ENCODE measurements at places on chromosomes 12 and 14. TPM values are rescaled to one million over a fixed set of nuclear protein-coding genes. Genes with fewer than 3 reads are reported as not detected.

Gene NRL
- 1.5 TPM for total RNA-seq

Gene CFAP54
- 3.2 TPM for total RNA-seq

Gene LRP1-AS
- not detected for total RNA-seq

Gene FIGNL2
- total RNA-seq: 0.29 TPM

Gene AMN
- total RNA-seq: under 0.01 TPM

Gene NDRG2
- under 0.01 TPM for total RNA-seq

Gene ADGRD1
- total RNA-seq: 0.72 TPM

Gene MTRFR
- total RNA-seq: 10.9 TPM

Gene PTPRB
- total RNA-seq: 0.29 TPM

Gene ZBTB42
- total RNA-seq: 2.9 TPM

DNA sequence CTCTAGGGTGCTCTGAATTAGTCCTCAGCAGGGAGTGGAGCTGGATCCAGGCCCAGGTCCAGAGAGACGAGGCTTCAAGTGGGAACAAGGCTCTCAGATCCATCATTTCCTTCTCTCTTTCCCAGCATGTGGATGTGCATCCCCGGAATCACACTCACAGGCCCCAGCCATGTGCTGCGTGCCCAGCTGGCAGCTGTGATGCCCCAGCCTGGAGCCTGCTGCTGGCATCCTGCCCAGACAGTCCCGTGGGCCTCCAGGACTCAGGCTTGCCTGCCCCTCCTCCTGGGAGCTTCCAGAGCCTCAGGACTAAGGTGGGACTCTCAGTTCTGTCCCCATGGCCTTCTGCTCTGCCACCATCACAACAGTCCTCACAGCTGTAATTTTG lies 6.2 kb upstream of the KRT84 start:
- DNase-seq: peak; percentile 68

DNA sequence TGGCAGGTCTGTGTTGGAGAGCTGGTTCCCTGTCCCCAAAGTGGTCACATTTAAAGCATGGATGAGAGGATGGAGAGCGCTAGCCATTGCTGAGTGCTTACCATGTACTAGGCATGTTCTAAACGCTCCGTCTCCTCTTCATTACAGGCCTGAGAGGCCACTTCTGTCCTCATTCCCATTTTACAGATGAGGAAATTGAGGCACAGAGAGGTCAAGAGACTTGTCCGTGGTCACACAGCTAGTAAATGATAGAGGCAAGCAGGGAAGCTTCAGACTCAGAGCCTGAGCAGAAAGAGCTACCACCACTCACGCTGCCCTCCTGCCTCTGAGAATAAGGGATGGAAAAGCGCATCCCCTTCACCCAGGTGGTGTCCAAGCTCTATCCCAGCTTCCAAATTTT lies 64.3 kb downstream of the SLC25A47 start:
- no peak for DNase-seq

GRCh38 chr12:15496738-15497137 lies 174.4 kb downstream of the PTPRO start:
- DNase-seq: no peak

- no peak for DNase-seq
These were observed 83.3 kb downstream of the SCARB1 start for GRCh38 chr12:124780336-124780735.

DNA sequence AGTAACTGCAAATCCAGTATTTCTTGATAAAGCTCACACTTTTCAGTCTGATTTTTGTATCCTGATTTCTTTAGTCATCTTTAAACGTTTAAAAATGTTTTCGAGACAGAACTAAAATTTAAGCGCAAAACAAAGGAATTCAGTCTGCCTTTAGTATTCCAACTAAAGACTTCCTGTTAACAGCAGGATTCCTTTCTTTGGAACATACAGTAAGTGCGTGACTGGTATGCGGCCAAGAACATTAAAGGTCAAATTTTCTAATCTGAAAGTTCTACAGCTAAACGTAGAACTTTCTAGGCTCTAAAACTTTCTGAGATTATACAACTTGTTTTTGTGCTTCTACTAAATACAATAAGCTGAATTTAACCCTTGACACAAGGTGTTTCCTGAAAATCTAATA lies 9.9 kb downstream of the SAV1 start:
- DNase-seq: no peak

DNA sequence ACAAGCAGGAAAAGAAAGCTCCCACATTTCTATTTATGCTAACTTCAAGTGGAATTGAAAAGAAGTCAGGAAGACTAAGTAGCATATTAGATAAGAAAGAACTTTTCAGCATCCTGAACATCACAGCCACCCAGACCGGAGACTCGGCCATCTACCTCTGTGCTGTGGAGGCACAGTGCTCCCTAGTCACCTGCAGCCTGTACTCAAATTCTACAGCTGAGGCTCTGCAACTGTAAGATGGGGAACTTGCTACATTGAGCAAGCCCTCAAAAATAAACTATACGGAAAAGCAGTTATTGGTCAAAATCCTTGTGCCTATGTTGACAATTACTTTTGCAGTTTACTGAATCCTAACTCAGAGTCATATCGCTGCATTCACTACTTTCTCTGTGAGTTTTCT lies 361.9 kb downstream of the DAD1 start:
- no peak for DNase-seq

DNA sequence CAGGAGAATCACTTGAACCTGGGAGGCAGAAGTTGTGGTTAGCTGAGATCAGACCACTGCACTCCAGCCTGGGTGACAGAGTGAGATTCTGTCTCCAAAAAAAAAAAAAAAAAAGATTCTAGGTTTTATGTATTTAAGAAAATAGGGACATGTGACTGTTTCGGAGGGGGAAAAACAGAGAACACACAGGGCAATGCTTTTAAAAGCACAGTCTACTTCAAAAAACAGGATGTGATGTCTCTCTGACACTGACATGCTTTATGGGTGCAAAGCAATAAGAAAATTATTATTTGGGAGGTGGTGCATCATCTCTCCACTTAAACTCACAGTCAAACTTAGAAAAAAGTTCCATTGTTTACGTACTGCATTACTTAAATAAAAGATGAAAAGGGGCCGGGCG lies 28.7 kb downstream of the CLIP1 start:
- DNase-seq: no peak

DNA sequence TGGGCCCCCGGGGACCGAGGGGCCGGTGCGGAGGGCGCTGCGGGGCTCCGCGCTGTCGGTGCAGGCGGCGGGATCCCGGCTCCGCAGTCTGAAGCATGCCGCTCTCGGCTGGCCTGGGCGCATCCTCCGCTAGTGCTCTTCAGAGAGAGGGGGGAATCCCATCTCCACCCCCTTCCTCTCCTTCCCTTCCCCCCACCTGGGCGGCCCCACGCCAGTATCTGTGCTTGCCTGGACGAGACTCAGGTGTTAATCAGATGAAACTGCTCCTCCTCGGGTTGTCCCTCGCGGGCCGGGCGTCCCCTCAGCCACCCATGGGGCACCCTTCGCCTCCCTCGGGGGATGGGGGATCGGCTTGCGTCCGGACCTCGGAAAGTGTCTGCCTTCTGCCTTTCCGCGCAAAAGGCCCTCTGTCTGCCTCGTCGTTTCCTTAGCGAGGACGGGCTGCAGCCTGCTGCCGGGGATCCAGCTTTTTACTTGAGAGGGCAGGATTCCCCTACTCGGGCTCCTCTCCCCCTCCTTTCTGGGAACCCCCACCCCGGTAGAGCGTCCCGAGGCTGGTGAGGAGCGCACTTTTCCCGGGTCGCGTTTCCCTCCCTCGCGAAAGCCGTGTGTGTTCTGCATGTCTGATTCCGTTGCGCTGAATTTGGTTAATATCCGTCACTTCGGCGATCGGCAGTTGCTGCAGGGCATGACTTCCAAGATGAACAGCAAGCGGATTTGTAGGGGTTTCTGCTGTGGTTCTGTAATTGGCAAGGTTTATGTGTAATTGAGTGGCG lies 1.1 kb downstream of the GPHN start:
- peak; percentile 53 for DNase-seq

GRCh38 chr14:52790756-52791222 lies 618 bp downstream of the GNPNAT1 start:
- DNase-seq: peak; percentile 38

- no peak for DNase-seq
These were observed 555.2 kb downstream of the DIO2 start for GRCh38 chr14:79656056-79656455.

- no peak for DNase-seq
These were observed 95.4 kb upstream of the SLCO1C1 start for GRCh38 chr12:20599757-20600156.

GRCh38 chr12:54220092-54220557 lies 31.3 kb upstream of the SMUG1 start:
- DNase-seq: peak; percentile 82

DNA sequence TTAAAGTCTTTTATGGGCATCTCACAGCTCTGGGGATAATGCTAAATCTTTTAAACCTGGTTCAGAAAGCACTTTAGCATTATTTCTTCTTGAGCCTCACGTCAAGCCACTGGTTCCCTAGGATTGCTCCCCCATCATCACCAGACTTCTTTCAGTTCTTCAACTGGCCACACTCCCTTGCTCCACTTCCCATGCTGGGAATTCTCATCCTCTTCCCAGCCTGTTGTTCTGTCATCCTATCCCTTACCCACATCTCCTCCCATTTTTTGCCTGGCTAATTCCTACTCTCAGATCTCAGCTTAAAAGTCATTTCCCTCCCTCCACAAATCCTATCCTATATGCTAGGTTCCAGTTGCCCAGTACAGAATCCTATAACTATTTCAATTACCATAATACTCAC lies 14.4 kb downstream of the FERMT2 start:
- DNase-seq: no peak

- DNase-seq: peak; percentile 86
These were observed 17.1 kb downstream of the DEGS2 start for GRCh38 chr14:100142073-100143040.

DNA sequence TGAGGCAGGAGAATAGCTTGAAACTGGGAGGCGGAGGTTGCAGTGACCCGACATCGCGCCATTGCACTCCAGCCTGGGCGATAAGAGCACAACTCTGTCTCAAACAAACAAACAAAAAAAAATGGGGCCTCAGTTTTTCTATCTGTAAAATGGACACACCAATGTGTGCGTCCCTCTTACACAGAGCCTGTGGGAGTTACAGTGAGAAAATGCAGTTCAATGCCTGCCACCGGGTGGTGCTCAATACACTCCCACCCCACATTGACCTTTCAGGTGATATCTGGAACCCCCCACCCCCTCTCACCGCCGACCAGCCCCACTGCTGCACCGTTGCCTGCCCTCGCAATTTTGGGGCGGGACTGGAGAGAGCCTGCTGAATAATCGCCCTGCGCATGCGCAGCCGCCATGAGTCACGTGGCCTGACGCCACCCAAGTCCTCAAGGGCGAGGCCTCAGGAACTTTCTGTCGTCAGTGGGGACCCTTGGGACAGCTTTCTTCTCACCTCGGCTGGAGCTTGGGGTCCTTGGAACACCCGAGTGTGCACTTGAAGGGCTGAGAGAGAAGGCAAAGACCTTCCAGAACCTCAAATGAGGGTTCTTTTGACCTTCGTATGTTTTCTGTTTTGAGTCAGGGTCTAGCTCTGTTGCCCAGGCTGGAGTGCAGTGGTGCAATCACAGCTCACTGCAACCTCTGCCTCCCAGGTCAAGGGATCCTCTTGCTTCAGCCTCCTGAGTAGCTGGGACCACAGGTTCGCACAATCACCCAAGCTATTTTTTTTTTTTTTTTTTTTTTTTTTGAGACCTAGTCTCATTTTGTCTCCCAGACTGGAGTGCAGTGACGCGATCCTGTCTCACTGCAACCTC lies 14.6 kb upstream of the CABP1 start:
- DNase-seq: no peak

GRCh38 chr14:52307905-52308304 lies 6.2 kb upstream of the PTGER2 start:
- DNase-seq: no peak

DNA sequence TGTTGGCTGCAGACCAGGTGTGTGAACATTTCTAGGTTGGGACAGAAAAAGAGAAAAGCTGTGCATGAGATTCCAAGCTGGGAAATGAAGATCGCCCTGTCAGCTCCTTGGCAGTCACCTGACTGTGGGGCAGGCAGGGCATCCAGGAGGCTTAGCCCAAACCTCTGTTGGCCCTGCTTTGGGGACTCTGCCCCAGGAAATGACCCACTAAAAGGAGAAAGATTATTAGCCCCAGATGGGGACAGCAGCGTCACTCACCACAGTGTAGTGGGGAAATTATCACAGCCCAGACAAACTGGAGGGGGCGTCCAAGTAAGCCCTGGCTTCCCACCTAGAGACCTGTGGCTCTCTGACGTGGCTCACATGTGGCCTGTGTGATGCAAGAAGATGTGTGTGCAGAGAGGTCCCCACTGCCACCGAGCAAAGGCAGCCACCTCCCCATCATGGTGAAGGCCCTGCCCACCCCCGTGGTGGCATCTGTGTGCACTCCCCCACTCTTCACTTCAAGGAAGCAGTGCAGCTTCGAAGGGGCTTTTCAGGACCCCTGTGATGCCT lies 39.1 kb downstream of the DIO3 start:
- DNase-seq: peak; percentile 51

DNA sequence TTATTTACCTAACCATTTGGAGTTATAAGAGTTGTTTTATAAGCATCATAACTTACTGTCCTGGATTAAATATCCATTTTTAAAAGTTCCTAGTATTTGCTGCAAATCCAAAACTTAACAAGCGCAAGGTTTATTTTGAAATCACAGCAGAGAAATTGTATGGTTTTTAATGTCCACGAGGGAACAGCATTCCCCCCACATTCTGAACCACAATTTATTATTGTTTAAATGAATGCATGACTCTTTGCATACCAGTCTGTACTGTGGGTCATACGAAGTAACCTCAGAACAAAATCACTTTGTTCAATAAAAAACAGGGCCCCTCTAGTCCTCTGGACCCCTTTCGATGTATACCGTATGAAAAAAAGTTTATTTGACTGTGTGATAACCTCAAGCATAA lies 75.9 kb downstream of the DACT1 start:
- no peak for DNase-seq

DNA sequence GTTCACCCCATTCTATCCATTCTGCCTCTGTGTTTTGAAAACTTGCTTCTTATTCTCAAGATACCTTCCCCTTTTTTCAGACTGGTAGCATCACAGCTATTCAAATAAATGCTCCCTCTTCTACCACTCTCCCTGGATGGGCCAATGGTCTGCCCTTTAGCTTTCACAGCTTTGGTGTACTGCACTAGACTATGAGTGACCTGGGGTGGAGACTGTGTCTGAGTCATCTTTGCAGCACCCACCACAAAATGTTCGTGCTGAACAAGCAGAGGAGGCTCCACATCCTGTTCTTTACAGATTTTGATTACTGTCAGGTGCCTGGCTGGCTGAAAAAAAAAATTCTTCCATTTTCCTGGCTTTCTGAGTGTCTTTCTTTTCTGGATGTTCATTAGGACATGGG lies 1104.1 kb upstream of the TMEM132C start:
- DNase-seq: peak; percentile 86

GRCh38 chr14:72341686-72342085 lies 409.5 kb downstream of the RGS6 start:
- DNase-seq: no peak

DNA sequence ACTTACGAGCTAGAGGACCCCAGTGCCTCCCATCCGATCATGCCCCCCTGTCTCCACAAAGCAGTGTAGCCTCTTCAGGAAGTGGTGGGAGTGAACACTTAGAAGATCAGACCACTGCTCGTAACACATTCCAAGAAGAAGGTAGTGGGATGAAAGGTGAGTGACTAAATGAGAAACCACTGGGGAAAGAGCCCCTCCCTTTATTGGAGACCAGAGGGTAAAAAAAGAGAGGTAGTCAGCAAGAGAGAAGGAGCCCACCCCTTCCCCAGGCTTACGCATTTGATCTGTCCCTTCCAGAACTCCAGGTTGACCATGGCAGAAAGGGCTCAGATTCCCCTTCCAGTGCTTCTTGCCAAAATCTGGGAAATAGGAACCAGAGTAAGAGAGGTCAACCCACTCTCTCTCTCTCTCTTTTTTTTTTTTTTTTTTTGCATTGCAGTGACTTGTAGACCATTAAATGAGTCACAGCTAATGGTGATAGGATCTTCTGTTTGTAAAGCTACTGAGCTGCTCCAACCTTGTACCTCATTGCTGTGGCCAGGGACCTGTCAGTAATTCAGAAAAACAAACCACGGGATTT lies 165.4 kb downstream of the GCH1 start:
- DNase-seq: peak; percentile 71

Data from osteoblast (primary cell).